ENCODE measurements at places on chromosomes 2 and 18.

DNA sequence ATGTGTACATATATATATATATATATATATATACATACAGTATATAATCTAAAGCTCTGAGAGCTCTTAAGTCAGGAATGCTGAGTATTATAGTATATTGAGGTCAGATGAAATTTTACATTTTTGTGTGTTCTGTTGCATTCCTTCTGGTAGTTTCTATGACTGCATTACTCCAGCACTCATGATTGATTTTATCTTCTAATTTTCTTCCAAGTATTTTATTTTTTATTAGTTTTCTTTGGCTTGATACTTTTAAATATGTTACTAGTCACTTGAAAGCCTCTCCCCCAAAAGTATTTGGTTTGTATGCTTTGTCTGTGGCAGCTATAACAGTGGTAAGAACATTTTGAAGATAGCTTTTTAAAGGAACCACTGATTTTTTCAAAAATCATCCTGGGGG lies 25.0 kb downstream of the METTL21A start:
- DNase-seq: no peak

GRCh38 chr18:72232644-72233043 lies 311.5 kb downstream of the CBLN2 start:
- no peak for DNase-seq

GRCh38 chr2:109703077-109703476 lies 88.9 kb downstream of the SOWAHC start:
- DNase-seq: no peak

DNA sequence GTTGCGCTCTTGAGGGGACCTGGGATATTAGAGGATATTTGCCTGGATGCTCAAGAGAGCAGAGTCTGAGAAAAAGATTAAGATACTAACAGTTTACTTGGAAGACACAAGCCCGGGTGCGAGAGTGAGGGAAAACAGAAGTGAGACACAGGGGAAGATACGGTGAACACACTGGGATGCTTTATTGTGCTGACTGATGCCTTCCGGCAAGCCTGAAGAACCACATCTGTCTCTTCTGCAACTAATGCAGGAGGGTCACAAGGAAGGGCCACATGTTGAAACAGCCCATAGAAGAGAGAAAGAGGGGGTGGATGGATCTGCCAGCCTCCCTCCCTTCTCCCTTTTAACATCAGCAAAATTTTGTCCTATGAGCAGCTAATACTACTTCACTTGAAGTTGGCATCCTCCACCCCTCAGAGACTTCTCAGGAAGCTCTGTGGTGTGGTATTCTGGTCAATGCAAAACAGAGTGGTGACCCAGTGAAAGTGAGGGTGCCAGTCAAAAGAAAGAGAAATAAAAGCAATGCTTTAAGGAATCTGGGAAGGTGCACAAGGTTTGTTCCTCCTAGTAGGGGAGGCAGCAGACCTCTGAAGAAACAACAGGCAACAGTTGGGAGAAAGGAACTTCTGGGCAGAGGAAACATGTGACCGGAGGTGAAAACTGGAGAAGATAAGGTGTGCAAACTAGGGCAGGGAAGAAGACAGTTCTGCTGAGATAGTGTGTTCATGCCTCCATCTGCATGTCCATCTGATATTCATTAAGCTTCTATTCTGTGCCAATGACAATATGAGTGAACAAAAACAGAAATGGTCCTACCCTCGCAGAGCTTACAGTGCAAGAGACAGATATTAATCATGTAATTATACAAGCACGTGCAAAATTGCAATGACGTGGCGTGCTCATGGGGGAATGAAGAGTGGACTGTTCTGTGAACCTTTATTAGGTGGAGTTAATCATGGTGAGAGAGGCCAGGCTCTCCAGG lies 107.1 kb downstream of the LYPD6B start:
- no peak for DNase-seq

DNA sequence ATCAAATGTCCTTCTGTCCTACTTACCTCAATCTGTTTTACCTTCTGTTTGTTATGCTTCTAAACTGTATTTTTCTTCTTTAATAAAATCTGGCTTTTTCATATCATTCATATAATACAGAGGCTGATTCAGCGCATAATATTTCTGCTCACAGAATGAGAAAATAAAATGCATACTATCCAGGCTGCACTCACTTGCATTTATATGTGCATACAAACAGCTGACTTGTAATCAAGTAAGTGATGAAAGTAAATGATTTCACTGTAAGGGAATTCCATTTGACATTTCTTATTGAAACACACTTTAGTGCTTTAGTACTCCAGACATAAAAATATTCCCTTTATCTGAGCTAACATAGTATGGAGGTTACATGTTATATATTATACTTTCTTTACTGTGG lies 75.3 kb upstream of the PROKR1 start:
- no peak for DNase-seq

DNA sequence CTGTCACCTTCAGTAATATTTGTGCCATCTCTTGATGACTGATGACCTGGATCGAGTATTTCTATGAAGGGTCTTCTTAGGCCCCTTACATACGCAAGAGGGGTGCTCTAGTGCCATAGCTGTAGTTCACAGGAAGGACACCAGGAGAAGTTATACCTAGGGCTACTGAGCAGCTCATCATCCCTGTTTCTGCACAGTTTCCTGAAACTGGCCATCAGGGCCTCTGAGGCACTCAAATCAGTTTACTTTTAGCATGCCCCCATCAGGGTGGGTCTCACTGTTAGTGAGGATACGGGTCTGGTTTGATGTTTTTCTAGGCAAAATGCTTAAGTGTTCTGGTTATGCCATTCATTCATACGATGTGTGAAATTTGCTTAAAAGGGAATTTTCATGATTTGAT lies 20.0 kb upstream of the FBLN7 start:
- no peak for DNase-seq

- DNase-seq: no peak
Observed at GRCh38 chr2:105910497-105911238, 166.0 kb downstream of the NCK2 start.
